ENCODE measurements at places on chromosomes 7 and 10. TPM values are rescaled to one million over a fixed set of nuclear protein-coding genes. Genes with fewer than 3 reads are reported as not detected.

DNA sequence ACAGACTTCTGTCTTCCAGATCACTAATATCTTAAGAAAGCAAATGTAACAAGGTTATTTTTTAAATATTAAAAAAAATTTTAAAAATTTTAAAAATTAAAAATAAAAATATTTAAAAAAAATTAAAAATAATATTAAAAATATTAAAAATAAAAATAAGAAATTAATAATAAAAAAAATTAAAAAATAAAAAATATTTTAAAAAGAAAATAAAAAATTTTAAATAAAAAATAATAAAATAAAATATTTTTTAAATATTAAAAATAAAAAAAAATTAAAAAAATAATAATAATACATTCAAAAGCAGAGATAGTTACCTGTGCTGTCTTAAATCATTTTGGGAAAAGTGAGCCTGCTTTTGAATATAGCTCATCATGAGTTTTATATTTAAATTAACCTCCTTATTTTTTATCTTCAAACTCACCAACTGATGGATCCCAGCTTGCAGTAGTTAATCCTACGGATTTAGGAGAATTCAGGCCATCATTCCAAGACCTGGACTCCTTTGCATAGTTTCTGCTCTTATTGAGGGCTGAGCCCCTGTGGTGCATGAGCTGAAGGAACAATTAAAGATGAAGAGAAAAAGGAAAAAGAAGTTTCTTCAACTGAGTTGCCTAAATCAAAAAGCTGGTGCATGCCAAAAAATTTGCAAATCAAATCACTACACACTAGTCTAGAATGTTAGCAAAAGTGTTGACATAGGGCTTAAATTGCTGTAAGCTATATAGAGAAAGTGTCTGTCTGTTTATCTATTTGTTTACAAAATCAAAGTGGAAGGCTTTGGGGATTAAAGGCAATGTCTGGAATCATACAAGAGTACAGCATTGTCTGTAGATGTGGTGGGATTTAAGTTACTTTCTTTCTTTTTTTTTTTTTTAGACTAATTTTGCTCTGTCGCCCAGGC lies 50.5 kb upstream of the ZNF438 start:
- DNase-seq: no peak

Gene SLC13A1
- not detected for total RNA-seq

Gene GPR26
- total RNA-seq: not detected

Gene BZW2
- 61.2 TPM for total RNA-seq

Gene FASTK
- total RNA-seq: 76.4 TPM

Gene CCDC3
- total RNA-seq: 0.12 TPM

Gene NCF1
- 2.6 TPM for total RNA-seq

Gene ZP3
- total RNA-seq: 1.0 TPM

Gene UPK3BL2
- total RNA-seq: 44.9 TPM

Data from activated CD4-positive, alpha-beta T cell treated with anti-CD3 and anti-CD28 coated beads, Interleukin-2, amount 10 ng/mL, durations not matched to agents 7 days and 5 days (primary cell).